ENCODE measurements at places on chromosomes 2 and 18.

DNA sequence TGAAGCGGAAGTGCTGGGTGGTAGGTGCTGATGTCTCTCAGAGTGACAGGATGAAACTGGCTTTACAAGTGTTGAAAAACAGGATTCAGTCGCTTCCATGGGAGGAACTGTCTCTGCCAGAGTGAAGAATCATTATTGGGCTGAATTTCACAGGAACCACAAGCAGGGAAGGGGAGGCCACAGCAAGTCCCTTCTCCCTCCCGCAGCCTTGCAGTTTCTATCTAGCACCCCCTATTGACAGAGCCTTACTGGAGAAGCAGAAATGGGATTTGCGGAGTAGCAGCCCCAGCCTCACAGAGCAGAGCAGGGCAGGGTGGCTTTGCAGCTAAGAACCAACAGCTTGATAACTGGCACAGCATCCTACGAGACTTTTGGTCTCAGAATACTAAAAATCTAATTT lies 33.3 kb upstream of the RMP24 start:
- no peak for DNase-seq

DNA sequence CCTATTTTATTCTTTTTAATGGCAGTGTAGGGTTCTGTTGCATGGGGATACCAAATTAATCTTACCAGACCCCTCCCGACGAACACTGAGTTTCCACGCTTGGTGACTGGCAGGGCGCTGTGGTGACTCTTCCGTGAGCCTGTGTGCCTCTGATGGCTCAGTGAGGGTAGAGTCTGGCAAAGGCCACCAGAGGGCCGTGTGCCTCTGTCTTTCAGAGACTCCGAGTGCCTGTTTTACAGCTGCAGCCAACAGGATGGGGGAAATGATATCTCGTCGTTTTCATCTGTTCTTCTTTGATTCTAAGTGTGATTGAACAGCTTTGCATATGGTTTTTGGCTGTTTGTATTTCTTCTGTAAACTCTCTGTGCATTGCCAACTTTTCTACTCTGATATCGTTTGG lies 99.8 kb downstream of the ZNF236 start:
- no peak for DNase-seq

DNA sequence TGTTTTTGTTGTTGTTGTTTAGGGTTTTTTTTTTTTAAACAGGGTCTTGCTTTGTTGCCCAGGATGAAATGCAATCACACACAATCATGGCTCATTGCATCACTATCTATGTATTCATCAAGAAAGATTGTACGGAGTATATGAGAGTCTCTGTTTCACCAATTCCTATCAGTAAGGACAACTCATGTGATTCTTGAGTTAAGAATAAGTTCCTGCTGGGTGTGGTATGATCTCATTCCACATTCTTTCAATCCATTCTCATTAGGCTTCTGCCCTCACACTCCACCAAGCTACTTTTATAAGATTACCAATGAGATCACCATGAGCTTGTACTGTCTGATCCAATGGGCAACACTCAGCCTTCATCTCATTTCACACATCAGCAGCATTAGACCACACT lies 9.1 kb upstream of the AP1S3 start:
- peak; percentile 67 for DNase-seq

DNA sequence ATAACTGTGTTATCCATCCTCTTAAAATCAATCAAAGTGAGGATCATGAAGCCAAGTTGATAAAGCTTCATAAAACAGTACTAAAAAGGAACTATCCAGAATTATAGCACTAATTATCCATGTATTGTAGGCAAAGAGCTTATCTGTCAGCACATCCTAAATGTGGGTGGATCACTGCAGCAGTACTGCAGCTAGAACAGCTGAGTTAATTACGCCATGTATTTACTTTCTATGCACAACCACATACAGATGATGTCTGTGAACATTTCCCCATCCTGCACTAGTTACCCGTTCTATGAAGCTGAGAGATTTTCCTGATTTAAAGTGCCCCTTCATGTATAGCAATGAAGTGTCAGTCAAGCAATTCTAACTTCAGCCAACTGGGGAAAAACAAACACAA lies 96.6 kb downstream of the RAPH1 start:
- DNase-seq: no peak

DNA sequence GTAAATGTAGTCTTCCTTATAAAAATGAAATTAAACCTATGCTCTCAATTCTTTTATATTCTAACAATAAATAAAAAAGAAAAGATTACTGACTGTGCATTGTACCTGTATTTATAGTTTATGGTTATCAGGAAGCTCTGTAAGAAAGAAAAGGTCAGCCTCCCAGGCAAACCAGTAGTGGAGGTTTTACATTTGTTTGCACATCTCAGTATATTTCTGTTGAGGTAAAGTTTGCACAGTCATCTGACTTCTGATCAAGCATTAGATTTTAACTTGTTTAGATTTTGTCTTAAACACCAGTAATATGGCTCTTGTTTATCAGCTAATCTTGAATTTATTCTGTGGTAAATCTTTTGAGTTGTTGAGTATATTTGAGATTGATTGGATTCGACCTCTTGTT lies 37.1 kb downstream of the CCNT2 start:
- DNase-seq: no peak

- no peak for DNase-seq
Observed at GRCh38 chr2:84212611-84213314, 246.3 kb downstream of the SUCLG1 start.

DNA sequence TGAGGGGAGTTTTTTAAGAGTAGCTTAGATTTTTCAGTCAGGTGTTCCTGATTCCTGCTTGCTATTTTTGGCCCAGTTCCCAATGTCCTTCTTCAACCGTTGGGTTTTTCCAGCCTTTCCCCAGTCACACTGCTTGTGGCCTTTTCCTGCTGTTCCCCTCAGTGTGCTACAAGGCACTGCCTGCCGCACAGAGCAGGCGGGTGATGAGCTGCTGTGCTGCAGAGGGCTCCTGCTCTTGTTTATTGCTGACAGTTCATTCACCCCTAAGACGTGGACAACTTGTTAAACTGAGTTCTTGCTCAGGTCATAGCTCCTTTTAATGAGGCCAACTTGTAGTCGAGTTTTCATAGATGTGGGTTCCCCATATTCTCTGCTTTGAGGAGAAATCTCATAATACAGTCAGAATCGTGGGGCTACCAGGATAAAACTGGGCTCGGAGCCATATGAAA lies 20.6 kb downstream of the EIF4E2 start:
- no peak for DNase-seq

DNA sequence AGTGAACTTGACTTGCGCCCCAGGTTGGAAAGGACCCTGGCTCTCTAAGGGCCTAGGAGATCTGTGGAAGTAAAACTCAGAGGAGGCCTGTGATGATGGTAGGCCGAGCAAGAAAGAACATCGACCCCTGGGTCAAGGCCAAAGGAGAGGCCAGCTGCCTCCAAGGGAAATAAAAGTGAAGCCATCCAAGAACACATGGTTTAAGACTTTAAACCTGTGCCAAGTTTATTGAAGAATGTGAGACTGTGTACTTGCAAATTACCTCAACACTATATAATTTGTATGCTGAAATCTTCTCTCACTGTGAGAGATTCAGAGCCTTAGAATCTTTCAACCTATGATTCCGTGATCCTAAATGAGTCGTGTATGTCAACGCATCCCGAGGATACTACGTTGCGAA lies 40.7 kb upstream of the COBLL1 start:
- no peak for DNase-seq

GRCh38 chr18:6031442-6031841 lies 136.1 kb upstream of the TMEM200C start:
- DNase-seq: no peak

GRCh38 chr2:217878915-217879590 lies 123.7 kb downstream of the TNS1 start:
- DNase-seq: no peak

DNA sequence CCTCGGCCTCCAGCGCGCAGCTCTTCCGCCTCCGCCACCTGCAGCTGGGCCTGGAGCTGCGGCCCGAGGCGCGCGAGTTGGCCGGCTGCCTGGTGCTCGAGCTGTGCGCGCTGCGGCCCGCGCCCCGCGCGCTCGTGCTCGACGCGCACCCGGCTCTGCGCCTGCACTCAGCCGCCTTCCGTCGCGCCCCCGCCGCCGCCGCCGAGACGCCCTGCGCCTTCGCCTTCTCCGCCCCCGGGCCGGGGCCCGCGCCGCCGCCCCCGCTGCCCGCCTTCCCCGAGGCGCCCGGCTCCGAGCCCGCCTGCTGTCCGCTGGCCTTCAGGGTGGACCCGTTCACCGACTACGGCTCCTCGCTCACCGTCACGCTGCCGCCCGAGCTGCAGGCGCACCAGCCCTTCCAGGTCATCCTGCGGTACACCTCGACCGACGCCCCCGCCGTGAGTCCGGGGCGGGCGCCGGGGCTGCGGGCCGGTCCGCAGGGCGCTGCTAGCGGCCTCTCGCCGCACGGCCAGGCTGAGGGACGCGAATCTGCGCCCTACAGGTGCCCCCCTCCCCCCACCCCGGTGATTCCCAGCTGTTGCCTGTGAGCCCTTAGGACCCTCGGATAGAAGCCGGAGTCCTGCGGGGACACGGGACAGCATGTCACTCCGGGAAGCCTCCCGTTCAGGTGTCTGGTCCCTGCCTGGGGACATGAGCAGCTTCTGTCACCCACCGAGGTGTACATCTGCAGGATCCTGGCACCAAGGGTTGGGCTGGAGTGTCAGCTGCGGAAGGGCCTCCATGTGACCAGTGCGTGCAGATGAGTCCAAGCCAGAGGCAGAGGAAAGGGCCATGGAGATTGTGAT lies 616 bp downstream of the RNPEPL1 start:
- peak; percentile 12 for DNase-seq

- no peak for DNase-seq
Observed at GRCh38 chr18:48639772-48640432, 101.1 kb downstream of the CTIF start.

GRCh38 chr2:191894681-191895147 lies 47.8 kb upstream of the CAVIN2 start:
- DNase-seq: peak; percentile 89

DNA sequence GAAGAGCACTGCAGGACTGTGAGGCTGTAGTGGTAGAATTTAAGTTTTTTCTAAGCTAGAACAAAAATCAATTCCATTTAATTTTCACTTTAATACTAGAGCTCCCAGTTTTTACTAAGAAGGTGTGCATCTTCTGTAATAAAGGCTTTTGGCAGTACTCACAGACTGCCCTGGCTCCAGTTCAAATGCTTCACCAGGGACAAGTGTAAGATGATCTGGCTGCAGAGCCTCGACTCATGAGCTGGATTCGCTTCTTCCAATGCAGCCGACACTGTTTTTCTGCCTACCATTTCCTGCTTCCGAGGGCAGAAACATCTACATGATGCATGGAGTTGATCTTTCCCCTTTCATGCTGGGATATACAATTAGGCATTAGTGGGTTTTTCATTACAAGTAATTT lies 87.0 kb downstream of the FARSB start:
- no peak for DNase-seq

GRCh38 chr18:5759194-5759593 lies 136.1 kb downstream of the TMEM200C start:
- no peak for DNase-seq

GRCh38 chr2:233221378-233222063 lies 30.0 kb upstream of the ATG16L1 start:
- DNase-seq: no peak

DNA sequence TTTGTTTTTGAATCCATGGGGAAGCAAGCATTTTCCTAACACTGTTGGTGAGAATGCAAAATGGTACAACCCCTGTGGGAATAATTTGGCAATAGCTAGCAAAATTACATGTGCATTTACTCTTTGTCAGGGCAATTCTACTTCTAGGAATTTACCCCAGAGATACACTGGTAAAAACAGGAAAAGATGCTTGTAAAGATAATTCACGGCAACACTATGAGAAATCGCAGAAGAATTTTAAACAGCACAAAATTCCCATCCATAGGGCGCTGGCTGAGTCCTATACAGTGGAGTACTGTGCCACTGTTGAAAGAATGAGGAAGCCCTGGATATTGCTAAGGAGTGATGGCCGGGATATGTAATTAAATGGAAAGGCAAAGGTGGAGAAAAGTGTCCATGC lies 75.8 kb downstream of the DGKD start:
- DNase-seq: no peak

GRCh38 chr18:12637901-12638643 lies 19.8 kb downstream of the SPIRE1 start:
- no peak for DNase-seq

DNA sequence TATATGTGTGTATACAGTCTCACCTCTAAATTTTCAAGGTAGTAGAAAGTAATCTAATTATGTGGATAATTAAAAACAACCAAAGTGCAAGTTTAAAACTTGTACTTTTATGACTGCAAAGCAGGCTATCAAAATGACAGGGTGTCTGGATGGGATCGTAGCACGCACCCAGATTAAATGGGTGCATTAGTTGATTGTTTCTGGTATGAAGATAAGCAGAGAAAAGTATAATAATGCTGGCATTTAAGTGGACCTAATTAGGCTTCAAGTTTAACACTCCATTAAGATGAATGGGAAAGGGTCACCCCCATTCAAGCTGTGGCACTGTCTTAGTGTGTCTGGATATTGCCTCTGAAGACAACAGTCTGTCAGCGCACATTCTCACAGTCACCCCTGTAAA lies 124.6 kb upstream of the ZEB2 start:
- no peak for DNase-seq

GRCh38 chr18:43382641-43383403 lies 105.5 kb upstream of the SYT4 start:
- no peak for DNase-seq

- no peak for DNase-seq
Observed at GRCh38 chr18:2847317-2848246, 776 bp downstream of the EMILIN2 start.

DNA sequence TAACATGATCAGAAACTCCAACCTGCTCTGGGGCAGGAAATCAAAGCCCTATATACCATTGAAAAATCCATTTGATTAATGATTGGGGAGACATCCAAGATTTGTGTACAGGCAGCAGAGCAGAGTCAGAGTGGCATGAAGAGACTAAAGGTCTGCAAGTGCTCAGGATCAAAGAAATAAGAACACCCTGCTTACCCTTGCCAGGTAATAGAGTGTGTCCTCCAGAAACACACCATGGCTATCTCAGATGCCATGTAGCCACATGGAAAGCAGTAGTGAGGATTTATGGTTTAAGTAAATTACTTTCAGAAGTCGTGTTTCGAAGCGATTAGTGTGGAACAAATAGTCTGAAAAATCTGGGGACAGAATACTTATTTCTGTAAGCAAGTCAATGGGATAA lies 592.9 kb downstream of the SUCLG1 start:
- no peak for DNase-seq

GRCh38 chr2:211302676-211303075 lies 746.3 kb downstream of the CPS1 start:
- no peak for DNase-seq

- DNase-seq: no peak
Observed at GRCh38 chr2:200871151-200871550, 6.7 kb upstream of the CLK1 start.

All from kidney glomerular epithelial cell (primary cell).